Fibroblast of the aortic adventitia (primary cell): ENCODE measurements at places on chromosomes 16 and 17. TPM values are rescaled to one million over a fixed set of nuclear protein-coding genes. Genes with fewer than 3 reads are reported as not detected.

KRT32 gene
- 0.09 TPM in 1 of 2 replicates, not detected in the other for total RNA-seq

TLCD3B gene
- 0.18 TPM in 1 of 2 replicates, not detected in the other for total RNA-seq

KRT27 gene
- total RNA-seq, result not detected in 2 replicates

CDK12 gene
- 27.6 and 43.9 TPM in 2 replicates for total RNA-seq

SCNN1B gene
- not detected in 2 replicates for total RNA-seq

CIITA gene
- total RNA-seq, result 0.74 and 1.3 TPM in 2 replicates

CDRT4 gene
- total RNA-seq, result 2.9 TPM in 1 of 2 replicates, not detected in the other

HOXB4 gene
- total RNA-seq, result 3.8 and 7.0 TPM in 2 replicates
